CD4-positive, alpha-beta T cell treated with Interleukin-1 beta for 1 hour (primary cell): ENCODE measurements at places on chromosomes 4 and X.

- no peak for DNase-seq
Measured at GRCh38 chr4:41029098-41029497, 185.2 kb downstream of the APBB2 start.

- DNase-seq: no peak
Measured at GRCh38 chr4:122815248-122815647, 11.4 kb upstream of the FGF2 start.

DNA sequence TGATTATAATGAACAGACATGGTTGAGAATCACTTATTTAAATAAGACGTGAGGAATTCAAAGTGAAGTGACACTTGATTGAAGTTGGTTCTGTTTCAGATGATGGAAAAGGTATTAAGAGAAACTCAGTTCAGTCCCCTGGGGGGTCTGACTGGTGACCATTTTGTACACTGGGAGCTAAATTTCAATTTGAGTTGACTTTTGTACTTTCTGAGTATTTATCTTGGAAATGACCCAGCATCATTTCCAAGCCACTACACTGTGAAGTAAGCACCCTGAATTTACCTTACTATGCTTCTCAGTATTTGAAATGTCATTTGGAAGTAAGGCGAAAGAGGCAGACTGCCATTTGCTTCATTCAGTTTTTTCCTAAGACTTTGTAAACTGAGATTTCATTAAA lies 73.4 kb downstream of the CNOT6L start:
- no peak for DNase-seq

DNA sequence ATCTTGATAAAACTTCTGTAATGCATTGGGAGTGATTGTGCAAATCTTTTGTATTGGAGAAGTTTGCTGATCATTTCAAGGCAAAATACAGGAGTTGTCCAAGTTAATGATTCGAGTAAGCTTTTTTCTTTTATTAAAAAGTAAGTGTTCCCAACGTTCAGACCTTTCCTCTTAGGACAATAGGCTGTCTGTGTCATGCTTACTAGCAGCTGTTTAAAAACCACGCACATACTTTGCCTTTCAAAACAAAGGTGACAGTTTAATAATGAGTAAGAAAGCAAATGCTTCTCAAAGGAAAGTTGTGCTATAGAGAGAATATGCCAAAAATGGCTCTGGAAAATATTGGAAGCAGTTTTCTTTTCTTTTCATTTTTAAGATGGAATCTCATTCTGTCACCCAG lies 11.2 kb downstream of the TRAPPC11 start:
- no peak for DNase-seq

GRCh38 chrX:152992115-152992514 lies 1.8 kb downstream of the PNMA5 start:
- DNase-seq: no peak

- DNase-seq: no peak
Measured at GRCh38 chr4:154208424-154208823, 283.2 kb downstream of the DCHS2 start.

- DNase-seq: no peak
Measured at GRCh38 chr4:161991811-161992210, 172.0 kb downstream of the FSTL5 start.

- DNase-seq: no peak
Measured at GRCh38 chrX:21699136-21699535, 41.0 kb upstream of the KLHL34 start.

DNA sequence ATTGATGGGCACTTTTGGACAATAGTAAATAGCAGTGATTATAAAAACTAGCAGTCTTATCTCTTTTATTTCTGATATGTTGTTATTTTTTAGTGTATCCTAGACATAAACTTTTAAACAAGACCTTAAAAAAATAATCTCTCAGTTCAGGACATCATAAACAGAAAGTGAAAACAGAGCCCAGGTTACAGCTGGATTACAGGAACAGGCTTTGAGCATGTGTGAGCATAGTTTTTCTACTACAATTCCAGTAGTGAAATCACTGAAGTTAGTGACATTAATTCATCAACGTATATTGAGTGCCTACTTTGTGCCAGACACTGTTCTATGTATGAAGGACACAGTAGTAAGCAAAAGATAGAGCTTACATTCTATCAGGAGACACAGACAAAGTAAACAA lies 16.9 kb downstream of the TRIM75 start:
- no peak for DNase-seq

- no peak for DNase-seq
Measured at GRCh38 chrX:129744861-129745321, 6.1 kb downstream of the XPNPEP2 start.

- no peak for DNase-seq
Measured at GRCh38 chr4:102151696-102152095, 193.6 kb downstream of the SLC39A8 start.

- DNase-seq: no peak
Measured at GRCh38 chr4:110248831-110249253, 50.4 kb upstream of the ELOVL6 start.

DNA sequence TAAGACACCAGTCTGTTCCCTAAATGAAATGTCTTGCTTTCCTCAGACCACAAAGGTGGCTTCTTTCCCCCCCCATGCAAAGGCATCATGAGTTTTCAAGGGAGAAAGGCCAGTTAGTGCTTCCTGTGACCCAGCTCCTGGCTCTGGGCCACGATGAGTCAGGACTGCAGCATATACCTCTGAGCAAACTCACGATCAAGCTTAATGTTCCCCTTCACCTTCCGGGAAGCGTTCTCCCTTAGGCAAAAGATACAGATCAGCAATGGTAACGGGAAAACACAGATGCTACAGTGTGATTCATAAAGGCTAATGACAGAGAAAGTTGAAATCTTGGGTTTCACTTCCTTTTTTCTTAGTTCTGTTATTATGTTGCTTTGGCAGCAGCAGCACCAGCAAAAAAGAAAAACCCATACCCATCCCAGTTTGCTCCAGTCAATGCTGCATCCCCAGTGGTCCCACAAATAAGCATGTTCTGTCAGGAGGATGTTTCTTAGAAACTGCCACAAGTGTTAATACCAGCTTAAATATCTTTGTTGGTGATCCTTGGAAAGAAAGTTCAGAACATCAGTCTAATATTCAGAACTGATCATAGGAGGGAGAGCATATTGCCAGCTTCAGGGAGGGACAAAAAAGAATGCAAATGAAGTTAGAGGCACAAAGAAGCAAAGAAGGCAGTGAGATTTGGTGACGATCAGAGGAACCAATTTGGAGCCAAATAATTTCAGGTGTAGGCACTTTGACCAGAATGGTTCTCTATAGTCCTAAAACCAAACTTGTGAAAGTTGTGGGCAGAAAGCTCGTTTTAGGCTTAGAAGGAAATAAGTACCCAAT lies 41.2 kb downstream of the LONRF3 start:
- DNase-seq: peak; percentile 70

GRCh38 chr4:3879681-3880614 lies 113.8 kb downstream of the ADRA2C start:
- peak; percentile 41 for DNase-seq

DNA sequence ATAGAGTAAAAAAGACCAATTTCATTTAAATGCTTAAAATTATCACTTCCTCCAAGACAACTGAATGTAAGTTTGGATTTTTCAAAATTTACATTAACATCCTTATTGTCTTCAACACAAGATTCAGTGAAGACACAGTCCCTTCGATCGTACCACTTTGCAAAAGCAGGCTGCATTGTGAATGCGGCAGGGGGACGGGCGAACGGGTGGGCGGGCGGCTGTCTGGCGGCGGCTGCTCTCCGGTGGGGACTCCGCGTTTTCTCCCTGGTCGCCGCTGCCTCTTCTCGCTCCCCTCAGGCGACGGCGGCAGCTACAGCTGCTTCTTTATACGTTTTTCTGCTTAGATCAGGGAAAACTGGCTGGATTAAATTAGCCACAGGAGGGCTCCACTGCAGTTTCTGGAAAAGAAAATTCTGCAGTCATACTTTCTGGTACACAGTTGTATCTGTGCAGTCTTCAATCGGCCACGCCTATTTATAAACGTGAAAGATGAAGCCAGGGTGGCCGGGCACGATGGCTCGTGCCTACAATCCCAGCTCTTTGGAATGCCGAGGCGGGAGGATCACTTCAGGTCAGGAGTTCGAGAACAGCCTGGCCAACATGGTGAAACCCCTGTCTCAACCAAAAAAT lies 33.9 kb upstream of the HPF1 start:
- no peak for DNase-seq

DNA sequence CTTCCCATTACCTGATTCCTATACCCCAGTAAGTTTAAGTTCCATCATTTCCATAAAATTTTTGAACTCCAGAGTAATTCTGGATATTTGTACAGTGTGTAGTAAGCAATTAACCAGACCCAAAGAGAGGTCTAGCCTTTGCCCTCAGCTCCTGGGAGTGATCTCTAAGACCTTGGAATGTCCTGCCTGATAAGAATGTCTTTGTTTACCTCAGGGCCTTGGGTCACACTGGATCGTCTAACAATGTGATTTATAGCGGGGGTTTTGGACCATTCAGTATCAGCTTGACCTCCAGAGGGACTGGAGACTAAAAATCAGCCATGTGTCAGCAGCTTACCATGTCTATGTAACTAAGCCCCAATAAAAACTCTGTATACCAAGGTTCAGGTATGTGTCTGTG lies 330.9 kb upstream of the PPP1R2C start:
- no peak for DNase-seq

GRCh38 chrX:136491832-136492231 lies 4.1 kb downstream of the BRS3 start:
- no peak for DNase-seq

GRCh38 chrX:22063284-22063683 lies 31.2 kb downstream of the PHEX start:
- peak; percentile 44 for DNase-seq

DNA sequence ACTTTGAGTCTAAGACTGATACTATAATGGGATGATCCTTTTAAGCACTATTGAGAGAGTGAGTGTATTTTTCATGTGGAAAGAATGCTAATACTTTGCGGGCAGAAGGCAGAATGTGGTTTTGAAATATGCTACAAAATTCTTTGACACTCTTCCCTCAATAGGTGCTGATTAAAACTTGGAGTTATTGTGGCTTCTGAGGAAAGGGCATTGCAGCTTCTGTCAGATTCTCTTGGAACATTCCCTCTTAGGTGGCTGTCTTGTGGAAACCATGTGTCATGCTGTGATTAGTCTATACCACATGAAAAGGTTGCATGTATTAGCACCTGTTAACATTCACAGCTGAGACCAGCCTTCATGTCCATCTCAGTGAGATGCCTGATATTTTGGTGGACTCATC lies 547.0 kb downstream of the STIM2 start:
- DNase-seq: no peak

DNA sequence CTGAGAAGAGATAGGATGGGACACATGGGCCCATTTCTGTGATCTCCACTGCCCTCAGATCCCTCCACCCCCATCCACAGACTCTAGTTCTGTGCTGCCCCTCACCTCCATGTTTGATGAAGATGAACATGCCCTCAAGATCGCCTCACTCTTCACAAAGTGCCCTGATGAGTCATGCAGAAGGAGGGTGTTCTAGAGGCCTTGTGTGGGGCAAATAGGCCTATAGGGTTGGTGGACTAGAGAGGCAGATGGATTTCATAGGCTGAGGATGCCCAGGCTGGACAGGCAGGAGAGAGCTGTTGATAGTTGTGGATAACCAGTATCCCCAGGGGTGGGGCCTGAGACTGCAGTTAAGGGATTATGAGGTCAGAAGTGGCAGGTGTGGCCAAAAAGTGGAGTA lies at the start of gene CXorf65:
CXorf65 (minus strand) TSS at position 314 of the 400 bp plus-strand sequence; CDS start at position 130, 184 bp downstream.
- DNase-seq: peak; percentile 55

GRCh38 chr4:38832206-38832605 lies 24.4 kb downstream of the TLR6 start:
- no peak for DNase-seq

- DNase-seq: no peak
Measured at GRCh38 chr4:36288731-36289426, 7.5 kb downstream of the DTHD1 start.

- no peak for DNase-seq
Measured at GRCh38 chr4:137238456-137239162, 293.7 kb downstream of the PCDH18 start.

DNA sequence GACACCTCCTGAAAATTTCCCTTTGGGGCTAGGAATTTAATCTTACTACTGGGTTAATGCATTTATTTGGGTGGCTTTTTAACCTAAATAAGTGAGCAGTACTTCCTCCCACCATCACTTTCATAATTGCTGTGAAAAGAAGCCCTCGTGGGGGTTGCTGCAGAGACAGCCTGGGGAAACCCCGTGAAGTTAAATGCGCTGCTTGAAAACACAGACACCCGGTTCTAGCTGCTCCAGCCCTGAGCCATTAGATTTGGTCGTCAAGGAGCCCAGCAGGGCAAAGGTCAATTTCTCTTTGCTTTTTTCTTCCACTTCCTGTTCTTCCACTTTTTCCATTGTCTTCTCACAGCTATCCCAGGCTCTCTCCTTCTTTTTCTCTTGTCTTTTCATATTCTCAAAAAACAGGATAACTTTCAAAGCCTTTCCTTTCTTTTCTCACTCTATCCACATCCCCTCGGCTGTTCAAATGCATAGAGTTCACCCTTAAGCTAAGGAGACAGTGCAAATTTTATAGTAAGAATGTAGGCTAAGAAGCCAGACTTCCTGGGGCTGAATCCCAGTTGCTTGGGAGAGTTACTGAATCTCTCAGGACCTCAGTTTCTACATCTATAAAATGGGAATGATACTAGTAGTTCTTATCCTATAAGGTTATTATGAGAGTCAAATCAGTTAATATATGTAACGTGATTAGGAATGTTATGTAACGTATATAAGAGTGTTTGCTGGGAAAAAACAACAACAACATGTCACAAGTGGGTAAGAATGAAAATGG lies 91.5 kb upstream of the ZNF827 start:
- DNase-seq: no peak

- no peak for DNase-seq
Measured at GRCh38 chrX:131739823-131740222, 195.9 kb downstream of the OR13H1 start.

GRCh38 chr4:147853706-147854105 lies 121.8 kb downstream of the ARHGAP10 start:
- DNase-seq: no peak

DNA sequence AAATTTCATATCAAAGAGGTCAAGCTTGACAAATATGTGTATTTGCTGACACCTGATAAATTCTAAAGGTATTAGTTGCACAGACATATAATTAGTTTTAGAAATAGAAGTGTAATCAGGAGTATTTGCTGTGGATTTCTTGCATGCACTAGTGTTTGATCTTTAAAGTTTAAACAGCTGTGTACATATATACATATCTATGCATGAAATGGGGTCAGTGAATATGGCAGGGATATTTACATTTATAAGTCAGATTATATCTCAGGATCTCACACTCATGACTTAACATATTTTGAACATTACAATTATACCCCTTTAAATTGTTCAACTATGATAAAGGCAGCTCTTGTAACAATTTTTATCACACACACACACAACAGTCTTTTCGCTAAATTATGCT lies 547.4 kb upstream of the ACTRT1 start:
- no peak for DNase-seq

GRCh38 chr4:130524057-130524456 lies 1428.1 kb downstream of the C4orf33 start:
- DNase-seq: no peak
